Stimulated activated CD4-positive, alpha-beta T cell treated with anti-CD3 and anti-CD28 coated beads, Interleukin-2, amount 100 ng/mL, for 4 hours (primary cell): ENCODE measurements at places on chromosomes 7 and 10.

- no peak for DNase-seq
Observed at GRCh38 chr10:121300723-121301122, 297.5 kb downstream of the FGFR2 start.

- no peak for DNase-seq
Observed at GRCh38 chr10:125868372-125868975, 12.6 kb downstream of the DHX32 start.

- no peak for DNase-seq
Observed at GRCh38 chr10:96374639-96374984, 15.8 kb upstream of the OPALIN start.

- DNase-seq = peak; percentile 6
Observed at GRCh38 chr7:157010588-157011332, at the start of gene MNX1. TSS of gene MNX1 (minus strand) at chr7:157010663. CDS start at chr7:157010350, 313 bp downstream.

DNA sequence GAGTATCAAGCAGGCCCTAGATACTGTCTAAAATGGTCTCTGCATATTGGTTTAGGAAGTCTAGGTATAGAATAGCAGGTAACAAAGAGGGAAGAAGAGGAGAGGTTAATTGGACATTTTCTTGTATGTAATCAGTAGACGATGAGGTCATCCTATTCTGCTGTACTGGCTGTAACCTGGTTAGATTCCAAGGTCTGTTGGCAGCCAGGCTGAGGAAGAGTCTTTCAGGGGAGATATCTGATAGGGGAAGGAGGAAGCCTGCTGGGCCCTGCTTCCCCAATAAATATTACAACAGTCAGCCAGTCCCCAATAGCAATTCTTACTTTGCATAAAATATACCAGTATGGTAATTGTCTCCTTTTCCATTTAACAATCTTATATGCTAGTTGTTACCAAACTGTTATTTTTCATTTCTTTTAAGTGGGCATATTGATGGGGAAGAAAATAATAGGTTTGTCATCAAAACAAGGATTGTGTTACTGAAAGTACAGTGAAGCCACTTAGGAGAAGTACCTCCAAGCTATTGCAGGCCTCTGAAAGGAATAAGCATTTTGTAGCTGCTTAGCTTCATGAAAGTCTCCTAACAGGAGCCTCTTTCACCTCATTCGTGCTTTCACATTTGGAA lies 186.4 kb downstream of the LRRC4 start:
- DNase-seq = no peak

- no peak for DNase-seq
Observed at GRCh38 chr7:155378580-155378934, 79.4 kb upstream of the EN2 start.

- DNase-seq = no peak
Observed at GRCh38 chr10:131644289-131644688, 256.5 kb upstream of the PPP2R2D start.

- DNase-seq = no peak
Observed at GRCh38 chr10:68861253-68861652, 33.9 kb downstream of the STOX1 start.

GRCh38 chr10:6988654-6989053 lies 408.6 kb upstream of the PRKCQ start:
- DNase-seq = no peak

GRCh38 chr10:26314265-26315013 lies 97.9 kb downstream of the GAD2 start:
- DNase-seq = no peak

DNA sequence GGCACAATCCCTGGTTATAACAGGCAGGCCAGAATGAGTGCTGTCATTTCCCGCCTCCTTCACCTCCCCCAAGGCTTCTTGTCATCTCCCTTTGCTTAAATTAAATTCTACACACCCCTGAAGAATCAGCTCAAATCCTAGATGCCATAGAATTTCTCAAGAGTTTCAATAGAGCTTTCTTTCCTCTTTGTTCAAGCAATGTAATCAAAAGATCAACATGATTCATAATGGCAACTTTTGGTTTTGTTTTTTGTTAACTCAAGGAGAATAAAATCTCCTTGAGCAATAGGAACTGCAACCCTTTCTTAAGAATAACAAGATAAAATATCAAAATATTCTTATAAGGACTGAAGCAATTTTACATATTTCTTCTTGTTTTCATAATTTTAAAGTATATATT lies 180.8 kb upstream of the CDK1 start:
- no peak for DNase-seq

GRCh38 chr7:47536661-47537611 lies 45.0 kb downstream of the TNS3 start:
- DNase-seq = no peak

GRCh38 chr10:89992575-89992974 lies 291.2 kb downstream of the KIF20B start:
- no peak for DNase-seq

- no peak for DNase-seq
Observed at GRCh38 chr10:113305871-113306270, 247.0 kb upstream of the HABP2 start.

GRCh38 chr10:70500812-70501301 lies 22.3 kb downstream of the PALD1 start:
- no peak for DNase-seq

GRCh38 chr10:63227207-63227895 lies 94.2 kb downstream of the NRBF2 start:
- no peak for DNase-seq

GRCh38 chr7:37284805-37285231 lies 163.8 kb downstream of the ELMO1 start:
- DNase-seq = no peak
